ENCODE measurements at places on chromosomes 1 and 21. TPM values are rescaled to one million over a fixed set of nuclear protein-coding genes. Genes with fewer than 3 reads are reported as not detected.

DNA sequence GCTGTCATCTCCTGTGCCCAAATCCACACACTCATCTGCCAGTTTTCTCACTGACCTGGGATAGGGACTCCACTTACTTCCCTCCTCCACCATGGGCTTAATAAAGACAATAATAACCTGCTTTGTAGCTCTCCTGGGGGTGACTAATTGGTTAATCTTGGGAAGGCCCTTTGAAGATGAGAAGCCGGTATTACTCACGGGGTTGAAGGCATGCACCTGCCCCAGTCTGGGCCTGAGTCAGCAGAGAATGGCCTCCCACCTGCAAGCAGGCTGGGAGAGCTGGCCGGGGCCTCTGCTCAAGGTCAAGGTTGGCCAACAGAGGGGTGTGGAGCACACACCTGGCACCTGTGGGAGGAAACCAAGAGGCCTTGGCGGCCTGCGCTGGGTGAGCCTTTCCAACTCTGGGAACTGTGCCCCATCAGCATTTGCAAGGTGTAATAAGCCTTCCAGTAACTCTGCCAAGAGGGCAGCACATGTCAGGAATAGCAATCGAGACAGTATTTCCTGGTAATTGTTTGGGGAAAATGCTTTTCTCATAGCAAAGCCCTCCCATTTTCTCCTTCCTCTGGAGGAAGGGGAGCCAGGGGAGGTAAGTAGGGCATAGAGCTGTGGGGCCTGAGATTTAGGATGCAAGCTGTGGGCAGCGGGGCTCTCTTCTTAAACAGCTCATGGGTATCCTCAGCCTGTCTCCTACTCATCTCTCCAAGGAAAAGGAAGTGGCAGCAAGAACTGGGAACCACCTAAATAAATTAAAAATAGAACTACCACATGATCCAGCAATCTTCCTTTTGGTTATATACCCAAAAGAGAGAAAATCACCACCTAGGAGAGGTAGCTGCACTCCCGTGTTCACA is 49.0 kb downstream of the TOMM20 start:
- H3K4me1 ChIP-seq = peaks cover 38% of the 10 kb centered on the region
- no peaks in the 10 kb centered on the region for H3K27me3 ChIP-seq
- H3K36me3 ChIP-seq = no peaks in the 10 kb centered on the region
- DNase-seq = no peak

Gene HES2
- total RNA-seq = 0.36 TPM

DNA sequence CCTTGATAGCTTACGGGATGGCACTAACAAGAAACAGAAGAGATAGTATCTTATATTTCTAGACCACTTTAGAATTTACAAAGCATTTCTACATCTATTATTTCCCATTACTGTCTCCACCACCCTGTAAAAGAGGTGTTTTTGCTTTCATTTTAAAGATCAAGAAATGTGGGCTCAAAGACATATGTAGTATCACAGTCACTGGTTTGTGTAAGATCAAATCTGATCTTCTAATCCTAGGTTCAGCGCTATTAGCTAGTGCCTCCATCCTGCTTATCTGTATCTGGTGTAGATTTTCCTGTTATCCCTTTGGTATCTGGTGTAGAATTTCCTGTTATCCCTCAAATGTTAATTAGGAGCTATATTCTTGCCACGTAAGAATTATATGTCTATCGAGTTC is 23.6 kb upstream of the ZRANB2 start:
- H3K27ac ChIP-seq = no peak overlapping the region
- H3K4me3 ChIP-seq = no peak overlapping the region
- no peaks in the 10 kb centered on the region for H3K36me3 ChIP-seq
- H3K4me1 ChIP-seq = peaks cover 3% of the 10 kb centered on the region
- DNase-seq = no peak

Gene ARTN
- total RNA-seq = 0.69 TPM

DNA sequence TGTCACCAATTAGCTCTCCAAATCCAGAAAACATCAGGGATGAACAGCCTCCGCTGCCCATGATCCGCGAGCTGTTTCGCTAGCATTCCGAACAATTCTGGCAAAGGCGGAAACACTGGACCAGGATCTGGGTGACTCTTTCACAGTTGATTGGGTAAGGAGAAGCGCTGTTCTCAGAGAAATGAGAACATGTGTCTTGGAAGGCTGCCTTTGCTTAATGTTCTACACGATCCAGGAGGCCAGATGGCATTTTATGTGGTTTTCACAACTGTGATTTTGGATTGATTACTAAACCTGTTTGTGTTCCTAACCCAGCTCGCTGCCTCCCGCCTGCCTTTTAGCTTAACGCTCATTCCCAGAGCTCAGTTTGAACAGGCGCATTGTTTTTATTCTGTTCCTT is 144.0 kb downstream of the KIF26B start:
- H3K4me1 ChIP-seq = peaks cover 11% of the 10 kb centered on the region
- H3K4me3 ChIP-seq = no peak overlapping the region
- no peak for DNase-seq
- no peaks in the 10 kb centered on the region for H3K27me3 ChIP-seq

- DNase-seq = no peak
- no peaks in the 10 kb centered on the region for H3K27me3 ChIP-seq
- H3K27ac ChIP-seq = no peak overlapping the region
- no peak overlapping the region for H3K4me3 ChIP-seq
- H3K36me3 ChIP-seq = no peaks in the 10 kb centered on the region
These were observed 521.1 kb downstream of the ADGRL2 start for GRCh38 chr1:82321794-82322193.

DNA sequence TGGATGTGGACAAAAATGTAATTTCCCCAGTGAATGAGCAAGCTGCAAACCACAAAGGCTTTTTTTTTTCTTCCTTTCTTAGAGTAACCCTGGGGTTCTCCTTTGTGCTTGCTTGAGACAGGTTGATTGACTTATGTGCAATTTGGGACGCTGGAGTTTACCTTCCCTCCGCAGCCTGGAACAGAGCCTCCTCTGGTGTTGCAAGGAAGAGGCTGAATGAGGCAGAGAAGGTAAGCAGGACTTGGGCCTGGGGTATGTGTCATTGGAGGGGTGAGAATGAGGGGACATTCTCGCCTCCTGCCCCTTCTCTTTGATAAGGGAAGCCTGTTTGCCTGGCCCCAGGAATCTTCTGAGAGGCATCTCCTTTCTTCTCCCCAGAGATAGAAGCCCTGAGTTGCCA is 49.8 kb downstream of the NFASC start:
- H3K27ac ChIP-seq = no peak overlapping the region
- H3K36me3 ChIP-seq = no peaks in the 10 kb centered on the region
